Activated T-helper 1 cell treated with anti-CD3 and anti-CD28 coated beads, Interleukin-2, amount 50 U/mL, for 16 hours (primary cell): ENCODE measurements at places on chromosomes 6 and 20.

DNA sequence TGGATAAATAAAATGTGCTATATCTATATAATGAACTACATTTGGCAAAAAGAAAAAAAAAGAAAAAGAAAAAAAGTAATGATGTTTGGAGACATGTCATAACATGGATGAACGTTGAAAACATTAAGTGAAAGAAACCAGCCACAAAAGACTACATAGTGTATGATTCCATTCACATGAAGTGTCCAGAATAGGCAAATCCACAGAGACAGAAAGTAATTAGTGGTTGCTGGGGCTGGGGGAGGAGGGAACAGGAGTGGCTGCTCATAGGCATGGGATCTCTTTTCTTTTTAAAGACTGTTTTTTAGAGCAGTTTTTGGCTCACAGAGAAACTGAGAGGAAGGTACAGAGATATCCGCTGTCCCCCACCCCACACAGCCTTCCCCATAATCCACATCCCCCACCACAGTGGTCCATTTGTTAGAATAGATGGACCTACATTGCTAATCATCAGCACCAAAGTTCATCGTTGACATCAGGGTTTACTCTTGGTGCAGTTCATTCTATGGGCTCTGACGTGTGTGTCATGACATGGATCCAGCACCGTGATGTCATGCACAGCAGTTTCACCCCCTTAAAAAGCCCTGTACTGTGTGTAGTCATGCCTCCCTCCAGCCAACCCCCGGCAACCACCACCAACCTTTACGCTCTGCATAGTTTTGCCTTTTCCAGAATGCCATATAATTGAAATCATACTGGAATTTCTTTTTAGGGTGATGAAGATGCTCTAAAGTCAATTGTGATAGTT is 240.9 kb upstream of the RREB1 start:
- DNase-seq: no peak

DNA sequence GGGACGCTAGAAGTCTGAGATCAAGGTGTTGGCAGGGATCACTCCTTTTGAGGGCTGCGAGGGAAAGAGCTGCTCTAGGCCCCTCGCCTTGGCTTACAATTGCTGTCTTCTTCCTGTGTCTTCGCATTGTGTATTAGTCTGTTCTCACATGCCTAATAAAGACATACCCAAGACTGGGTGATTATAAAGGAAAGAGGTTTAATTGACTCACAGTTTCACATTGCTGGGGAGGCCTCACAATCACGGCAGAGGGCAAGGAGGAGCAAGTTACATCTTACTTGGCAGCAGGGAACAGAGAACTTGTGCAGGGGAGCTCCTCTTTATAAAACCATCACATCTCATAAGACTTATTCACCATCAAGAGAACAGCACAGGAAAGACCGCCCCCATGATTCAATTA is 102.5 kb upstream of the ASF1A start:
- DNase-seq: no peak

DNA sequence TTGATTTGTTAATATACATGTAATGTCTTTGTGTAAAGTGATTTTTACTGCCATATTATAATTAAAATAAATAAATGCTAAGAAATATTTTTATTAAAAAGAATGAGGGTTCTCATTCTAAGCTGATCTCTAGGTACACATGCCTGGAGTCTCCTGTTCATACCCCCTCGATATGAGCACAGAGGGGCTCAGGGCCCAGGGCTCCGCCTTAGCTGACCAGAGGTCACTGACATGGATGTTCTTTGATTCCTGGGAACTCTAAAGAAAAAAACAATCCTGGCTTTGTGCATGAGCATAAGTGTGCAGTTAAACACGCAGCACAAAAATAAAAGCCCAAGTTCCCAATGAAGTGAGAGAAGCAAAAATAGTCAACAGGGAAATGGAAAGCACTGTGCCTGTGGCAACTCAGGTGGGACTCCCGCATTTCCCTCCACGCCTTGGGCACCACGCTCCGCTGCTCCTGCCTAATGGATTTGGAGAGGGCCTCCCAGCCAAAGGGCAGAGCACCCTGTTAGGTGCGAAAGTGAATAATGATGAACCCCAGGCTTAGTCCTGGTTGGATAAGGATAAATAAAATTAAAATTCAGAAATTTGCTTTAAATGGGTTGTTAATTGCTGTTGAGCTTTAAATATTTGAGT is 33.3 kb upstream of the QKI start:
- no peak for DNase-seq

- no peak for DNase-seq
Observed at GRCh38 chr6:81023709-81024108, 728.8 kb downstream of the TENT5A start.

DNA sequence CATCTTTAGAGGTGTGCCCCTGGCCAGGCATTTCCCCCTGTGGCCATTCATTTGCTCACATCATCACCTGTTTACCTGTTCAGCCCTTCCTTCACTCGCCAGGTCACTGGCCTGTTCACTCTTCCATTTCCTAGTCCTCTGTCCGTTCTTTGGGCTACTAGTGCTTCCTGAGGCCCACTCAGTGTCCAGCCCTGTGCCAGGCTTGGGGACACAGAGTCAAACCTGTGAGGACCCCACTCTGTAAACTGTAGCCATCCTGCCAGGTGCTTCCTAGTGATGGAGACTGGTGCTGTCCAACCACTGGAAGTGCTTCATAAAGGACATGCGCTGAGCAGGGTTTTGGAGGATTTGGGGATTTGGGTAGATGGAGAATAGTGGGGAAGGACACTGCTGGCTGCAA is 3.5 kb downstream of the DLGAP4 start:
- no peak for DNase-seq

- DNase-seq: no peak
Observed at GRCh38 chr6:156791320-156791850, 14.2 kb downstream of the ARID1B start.

GRCh38 chr6:169665289-169665688 is 36.5 kb downstream of the WDR27 start:
- DNase-seq: no peak

DNA sequence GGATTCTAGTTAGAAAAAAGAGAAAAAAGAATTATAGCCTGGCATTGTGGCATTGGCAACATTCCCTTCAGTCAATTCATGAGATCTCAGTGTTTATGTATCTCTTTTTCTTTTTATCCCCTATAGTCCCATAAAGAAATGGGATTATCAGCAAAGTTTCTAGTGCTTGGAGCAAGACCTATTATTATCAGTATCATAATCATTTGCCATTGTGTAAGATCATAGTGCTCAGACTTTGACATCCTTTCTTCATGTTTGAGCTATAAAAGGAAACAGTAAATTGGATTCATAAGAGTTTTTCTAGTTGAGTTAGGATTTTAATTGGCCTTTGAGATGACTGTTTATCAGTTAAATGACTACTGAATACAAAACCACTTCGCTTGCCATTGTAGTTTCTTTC is 295.6 kb downstream of the GRIK2 start:
- DNase-seq: no peak

DNA sequence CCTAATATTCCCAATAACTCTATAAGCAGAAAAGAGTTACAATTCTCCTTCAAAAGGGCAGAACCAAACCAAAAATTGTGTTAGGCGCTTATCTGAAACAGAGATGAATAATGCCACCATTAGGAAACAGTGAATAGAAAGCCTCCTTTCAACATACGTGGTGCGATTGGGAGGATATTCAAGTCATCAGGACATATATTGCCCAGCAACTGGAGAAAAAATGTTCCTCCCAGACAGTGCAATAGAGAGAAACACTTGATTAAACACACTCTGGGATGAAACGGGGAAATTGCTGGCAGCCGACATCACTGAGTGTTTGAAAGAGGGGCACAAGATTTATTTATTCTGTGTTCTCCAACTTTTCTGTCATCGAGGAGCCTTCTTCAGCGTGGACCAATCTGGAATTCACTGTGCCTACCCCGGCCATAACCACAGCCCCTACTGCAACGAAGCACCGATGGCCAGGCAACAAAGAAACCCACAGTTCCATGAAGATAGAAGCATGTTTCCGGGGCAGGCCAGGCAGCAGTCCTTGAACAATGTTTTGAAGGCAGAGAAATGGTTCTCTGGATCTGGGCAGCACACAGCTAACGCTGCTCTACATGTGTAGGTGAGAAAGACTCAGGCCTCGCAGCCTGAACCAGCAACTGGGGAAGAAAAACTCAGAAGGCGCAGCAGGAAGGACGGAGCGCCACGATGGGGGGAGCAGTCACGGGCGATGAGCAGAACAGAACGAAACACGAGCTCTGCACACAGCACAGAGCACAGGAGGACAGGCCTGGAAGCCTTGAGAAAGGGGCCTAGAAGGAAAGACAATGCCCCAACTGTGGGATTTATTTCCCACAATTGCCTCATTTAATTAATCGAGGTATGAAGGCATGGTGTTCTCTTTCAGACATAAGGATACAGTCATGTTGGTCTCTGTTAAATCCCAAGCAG is 234.2 kb upstream of the FOXQ1 start:
- DNase-seq: no peak

DNA sequence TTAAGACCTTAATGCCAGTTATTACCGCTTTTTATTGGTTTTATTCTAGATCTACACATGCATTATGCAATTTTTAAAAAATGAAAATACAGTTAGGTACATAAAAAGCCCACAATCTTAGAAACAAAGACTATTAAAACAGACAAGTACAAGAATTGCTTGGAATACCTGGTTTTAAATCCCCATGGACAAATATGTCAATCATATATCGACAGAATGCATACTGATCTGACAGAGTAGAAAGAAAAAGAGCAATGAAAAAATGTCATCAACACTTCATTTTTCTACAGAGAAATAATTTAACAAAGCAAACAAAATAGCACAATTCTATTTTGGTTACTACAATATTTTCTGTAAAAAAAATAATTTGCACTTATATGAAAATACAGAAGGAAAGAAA is 139.7 kb downstream of the TRDN start:
- DNase-seq: no peak

DNA sequence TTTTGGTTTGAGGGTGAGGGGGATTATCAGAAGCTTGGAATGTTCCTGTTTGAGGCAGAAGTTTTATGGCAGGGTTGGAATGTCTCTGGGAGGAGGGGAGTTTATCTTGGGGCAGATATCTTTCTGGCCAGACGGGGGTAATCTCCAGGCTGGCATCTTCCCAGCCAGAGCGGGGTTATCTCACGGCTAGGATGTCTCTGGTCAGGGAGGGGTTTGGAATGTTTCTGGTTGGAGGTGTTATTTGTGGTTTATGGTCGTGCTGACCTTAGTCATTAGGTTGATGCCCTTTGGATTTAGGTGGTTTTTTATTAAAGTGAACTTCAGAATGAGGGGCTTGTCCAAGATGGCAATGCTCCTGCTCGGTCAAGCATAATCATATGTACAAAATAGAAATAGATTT is 14.8 kb downstream of the PGK2 start:
- no peak for DNase-seq

GRCh38 chr6:137840252-137840651 is 26.8 kb upstream of the TNFAIP3 start:
- no peak for DNase-seq

DNA sequence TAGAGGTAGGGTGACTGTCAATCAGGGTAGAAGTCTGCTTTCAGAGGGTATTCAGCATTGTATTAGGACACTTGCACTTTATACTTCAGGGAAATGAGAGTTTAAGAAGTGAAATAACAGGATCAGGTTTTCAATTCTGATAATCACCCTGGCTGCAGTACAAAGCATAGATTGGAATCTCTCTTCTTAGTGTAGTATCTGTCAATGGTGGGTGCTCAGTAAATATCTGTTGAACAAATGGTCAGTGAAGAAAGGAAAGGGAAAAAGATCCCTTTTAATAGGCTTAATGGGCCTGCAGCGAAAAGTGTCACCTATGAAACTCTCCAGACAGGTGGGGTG is 18.7 kb downstream of the TUBB2B start:
- DNase-seq: no peak

GRCh38 chr6:54248994-54249393 is 59.2 kb upstream of the TINAG start:
- no peak for DNase-seq

DNA sequence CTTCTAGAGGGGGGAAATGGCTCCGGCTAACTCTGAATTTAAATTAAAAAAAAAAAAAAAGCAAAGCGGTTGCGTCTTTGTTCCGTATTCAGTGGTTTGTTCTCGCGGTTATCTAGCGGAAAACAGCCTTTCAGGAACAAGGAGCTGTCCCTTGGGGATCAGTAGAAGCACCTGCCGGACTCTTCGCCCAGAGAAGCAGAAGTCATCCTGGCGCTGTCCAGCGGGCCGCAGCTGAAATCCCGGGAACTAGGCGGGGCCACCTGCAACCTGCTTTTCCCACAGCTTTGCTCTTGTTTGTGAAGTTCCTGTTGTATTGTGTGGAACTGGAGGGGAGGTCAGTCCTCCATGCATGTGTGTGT is 43.9 kb upstream of the GJE1 start:
- no peak for DNase-seq

GRCh38 chr20:22525069-22525820 is 59.1 kb downstream of the FOXA2 start:
- DNase-seq: no peak

- no peak for DNase-seq
Observed at GRCh38 chr6:35087361-35088280, 53.5 kb downstream of the TCP11 start.

DNA sequence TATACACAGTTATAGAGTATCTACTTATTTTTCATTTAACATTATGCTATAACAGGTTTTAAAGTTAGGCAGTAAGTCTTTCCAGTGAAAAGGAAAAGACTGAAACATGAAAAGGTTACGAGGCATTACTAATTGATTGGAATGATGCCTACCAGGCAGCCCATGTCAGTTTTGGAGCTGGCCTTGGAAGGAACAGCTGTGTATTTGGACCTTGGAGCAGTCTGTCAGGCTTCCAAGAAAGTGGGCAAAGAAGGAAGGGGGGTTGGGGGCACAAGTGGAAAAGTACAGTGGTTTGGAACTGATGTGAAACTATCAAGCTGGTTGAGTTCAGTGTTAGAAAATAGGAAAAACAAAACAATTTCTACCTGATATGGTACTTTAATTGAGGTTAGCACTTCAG is 41.7 kb downstream of the SLC16A10 start:
- DNase-seq: no peak

GRCh38 chr20:62362991-62363919 is 3.9 kb downstream of the LAMA5 start:
- no peak for DNase-seq

- no peak for DNase-seq
Observed at GRCh38 chr6:22206106-22206505, 90.7 kb downstream of the PRL start.

DNA sequence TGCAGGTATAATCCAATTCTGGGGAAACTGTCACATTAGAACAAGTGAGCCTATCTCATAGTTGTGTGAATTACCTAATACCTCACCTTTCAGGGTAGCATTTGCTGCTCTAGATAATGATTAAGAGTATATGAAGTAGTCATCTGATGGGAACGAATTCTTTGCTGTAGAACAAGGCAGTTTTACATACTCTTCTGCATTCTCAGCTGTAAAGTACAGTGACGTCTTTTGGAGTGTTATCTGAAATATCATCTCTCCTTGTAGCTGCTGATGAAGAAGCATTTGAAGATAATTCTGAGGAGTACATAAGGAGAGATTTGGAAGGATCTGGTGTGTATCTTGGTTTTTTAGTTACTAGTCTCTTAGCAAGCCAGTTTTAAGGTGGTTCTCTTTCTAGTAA is 28.4 kb downstream of the CSE1L start:
- DNase-seq: no peak
